ENCODE measurements at places on chromosomes 12 and 14.

GRCh38 chr12:89160716-89161123 is 191.6 kb downstream of the DUSP6 start:
- DNase-seq = no peak

- no peak for DNase-seq
Observed at GRCh38 chr14:50944647-50945413, 547 bp upstream of the PYGL start.

DNA sequence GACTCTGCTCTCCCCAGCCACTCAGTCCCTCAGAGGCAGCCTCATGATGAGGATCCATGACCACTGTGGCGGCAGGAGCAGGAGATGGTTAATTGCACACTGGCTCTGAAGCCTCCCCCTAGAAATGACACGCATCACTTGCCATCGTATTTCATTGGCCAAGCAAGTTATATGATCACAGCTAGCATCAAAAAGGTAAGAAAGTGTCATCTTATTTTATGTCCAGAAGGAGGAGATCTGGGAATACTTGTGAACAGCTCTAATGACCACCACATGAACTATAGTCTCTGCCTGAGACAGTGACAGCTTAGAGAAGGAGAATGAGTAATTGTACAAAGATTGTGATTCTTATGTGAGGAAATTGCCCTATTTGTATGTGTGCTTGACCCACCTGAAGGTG is 363.4 kb downstream of the NUAK1 start:
- DNase-seq = no peak

DNA sequence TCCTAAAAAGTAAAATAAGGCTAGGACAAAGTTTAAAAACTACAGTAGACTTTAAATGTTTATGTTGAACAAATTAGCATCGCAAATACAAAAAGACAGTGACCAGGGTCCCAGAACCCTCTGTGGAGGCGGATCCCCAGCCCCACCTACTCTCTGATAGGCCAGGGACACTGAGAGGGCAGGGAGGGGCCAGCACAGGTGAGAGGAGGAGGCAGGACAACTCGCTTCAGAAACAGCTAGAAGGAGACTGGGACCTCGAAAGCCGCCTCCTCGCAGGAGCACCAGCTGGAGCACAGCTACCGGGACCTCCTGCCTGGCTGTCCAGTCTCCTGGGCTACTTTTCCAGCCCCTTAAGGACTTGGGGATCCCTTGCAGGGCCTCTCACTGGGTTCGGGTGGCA is 992 bp downstream of the DNAH10 start:
- DNase-seq = no peak

DNA sequence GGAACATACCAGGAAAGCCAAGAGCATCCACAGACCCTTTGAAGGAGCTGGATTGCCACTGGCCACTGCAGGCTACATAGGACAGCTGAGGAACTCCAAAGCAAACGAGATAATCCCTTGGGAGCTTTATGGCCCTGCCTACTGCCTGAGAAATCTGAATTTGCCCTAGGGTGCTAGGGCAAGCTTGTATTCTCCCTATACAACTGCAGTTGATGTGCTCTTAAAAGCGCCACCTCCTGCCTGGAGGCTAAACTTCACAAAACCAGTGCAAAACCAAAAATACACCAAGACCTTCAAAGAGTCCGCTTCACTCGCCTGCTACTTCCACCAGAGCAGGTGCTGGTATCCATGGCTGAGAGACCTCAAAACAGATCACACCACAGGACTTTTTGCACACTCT is 99.6 kb upstream of the KRR1 start:
- no peak for DNase-seq

- DNase-seq = no peak
Observed at GRCh38 chr12:90233168-90234100, 524.8 kb upstream of the ATP2B1 start.

GRCh38 chr12:12892681-12893141 is 1.3 kb downstream of the GPRC5A start:
- DNase-seq = no peak

DNA sequence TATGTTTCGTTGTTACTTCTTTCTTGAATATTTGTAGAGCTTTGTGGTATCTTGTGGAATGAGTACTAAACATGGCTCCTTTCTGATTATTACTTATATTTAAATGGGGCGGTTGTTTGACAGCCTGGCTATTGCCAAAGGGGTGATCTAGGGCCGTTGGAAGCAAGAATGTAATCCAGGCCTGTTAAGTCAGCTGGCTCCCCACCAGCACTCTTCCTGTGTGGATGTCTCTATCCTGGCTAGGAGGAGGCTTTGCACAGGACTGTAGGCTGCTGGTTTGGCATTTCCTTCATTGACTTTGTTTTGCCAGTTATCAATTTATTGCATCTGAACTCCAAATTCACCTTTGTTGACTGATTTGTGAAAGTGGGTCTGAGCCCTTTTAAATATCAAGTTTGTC is 5.6 kb downstream of the FAM234B start:
- DNase-seq = no peak

DNA sequence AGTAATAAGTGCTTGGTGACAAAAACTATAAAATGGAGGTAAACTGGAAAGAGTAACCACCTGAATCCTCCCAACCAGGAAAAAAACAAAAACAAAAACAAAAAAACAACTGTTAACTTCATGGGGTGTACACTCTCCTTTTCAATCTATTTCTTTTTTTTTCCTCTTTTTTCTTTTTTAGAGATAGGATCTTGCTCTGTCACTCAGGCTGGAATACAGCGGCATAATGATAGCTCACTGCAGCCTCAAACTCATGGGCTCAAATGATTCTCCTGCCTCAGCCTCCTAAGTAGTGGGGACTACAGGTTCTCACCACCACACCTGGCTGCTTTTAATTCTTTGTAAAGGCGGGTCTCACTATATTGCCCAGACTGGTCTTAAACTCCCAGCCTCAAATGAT is 76.8 kb downstream of the PHLDA1 start:
- no peak for DNase-seq

DNA sequence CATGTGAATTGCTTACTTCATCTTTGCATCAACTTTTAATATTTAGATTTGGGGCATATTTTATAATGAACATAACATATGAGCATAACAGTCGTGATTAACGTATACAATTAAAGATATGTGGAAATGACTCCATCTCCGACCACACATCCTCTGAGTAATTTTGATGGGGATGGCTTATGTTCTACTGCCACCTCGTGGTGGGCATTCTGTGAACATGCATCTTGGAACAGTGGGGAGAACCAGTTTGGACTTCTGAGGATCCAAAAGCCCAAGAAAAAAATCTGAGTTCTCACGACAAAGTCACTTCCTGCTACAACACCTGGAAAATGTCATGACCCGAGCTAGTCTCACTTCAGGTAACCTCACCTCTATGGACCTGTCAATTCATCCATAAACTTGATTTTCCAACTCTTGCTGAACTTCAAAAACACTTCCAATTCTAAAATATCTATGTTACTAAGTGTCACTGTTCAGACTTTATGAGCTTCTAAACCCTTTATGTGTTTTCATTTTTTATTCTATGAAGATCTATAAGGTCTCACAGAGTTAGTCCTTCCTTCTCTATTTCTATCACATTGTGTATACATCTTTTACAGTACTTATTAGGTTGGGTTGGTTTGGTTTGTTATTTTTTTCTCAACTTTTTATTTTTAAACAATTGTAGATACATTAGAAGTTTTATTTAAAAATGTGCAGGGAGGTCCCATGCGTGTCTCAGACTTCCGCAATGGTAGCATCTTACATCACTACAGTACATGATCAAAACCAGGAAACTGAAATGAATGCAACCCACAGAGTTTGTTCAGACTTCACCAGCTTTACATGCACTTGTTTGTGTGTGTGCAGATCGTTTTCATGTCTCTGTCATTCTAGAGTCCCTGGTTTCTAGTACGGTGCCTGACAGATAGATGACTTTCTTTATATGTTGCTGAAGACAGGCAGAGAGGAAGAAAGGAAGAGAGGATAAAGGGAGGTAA is 38.2 kb upstream of the STAB2 start:
- peak; percentile 83 for DNase-seq

DNA sequence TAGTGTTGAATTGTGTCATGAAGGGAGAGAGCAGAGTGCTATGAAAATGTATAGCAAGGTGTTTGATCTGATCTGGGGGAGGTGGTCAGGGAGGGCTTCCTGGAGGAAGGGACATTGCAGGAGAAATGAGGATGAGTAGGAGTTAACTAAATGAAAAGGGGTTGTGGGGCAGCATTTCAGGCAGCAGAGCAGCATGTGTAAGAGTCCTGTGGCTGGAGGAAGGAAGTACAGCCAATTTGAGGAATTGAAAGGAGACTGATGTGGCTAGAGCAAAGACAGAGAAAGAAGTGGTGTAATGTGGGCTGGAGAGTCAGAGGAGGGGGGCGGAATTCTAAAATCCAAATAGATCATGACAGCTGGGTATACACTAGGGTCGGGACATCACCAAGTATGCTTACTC is 20.5 kb downstream of the NPC2 start:
- DNase-seq = no peak

- DNase-seq = no peak
Observed at GRCh38 chr12:130716969-130717366, 869 bp upstream of the RIMBP2 start.

DNA sequence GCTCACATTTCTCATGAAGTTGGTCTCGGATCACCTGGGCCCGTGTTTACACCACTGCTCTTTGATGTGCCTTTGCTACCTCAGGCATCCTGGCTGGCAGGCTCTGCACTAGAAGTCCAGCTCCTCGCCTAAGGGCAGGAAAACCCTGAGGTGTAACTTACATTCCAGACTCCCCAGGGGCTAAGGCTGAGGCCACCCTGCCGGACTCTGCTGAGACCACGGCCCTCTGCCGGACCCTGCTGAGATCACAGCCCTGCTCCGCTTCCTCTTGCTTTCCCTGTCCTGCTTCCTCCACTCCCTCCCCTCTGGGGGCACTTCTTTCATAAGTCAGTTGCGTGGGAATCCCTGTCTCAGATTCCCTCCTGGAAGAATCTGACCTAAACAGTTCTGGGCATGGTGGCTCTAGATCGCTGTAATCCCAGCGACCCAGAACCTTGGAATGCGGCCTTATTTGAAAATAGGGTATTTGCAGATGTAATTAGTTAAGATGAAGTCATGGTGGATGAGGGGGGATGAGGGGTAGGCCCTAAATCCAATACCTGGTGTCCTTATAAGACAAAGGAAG is 17.2 kb downstream of the RILPL1 start:
- no peak for DNase-seq

DNA sequence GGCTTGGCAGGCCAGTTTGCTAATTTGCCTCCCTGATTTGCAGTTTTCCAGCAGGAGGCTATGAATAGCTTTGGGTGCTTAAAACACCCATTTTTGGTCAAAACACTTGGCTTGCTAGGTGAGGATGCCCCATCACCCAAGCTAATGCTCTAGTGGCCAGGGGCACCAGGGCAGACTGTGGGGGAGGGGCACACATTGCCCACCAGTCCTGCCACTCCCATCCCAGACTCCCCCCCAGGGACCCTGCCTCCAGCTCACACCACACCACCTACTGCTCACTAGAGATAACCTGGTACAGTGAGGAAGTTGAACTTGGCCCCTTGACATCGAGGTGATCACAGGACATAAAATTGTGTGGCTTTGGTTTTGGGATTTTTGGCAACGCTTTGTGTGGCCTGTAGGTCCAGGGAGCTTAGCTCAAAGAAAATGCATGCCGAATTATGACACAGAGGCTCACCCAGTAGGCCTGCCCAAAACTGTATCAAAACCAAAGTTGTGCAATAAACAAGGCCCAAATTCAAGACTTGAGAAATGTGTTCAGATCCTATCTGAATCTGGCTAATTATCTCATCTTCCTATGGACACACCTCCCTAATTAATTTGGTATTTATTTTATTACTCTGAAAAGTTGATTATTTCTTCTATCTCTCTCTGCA is 4.3 kb downstream of the NUAK1 start:
- DNase-seq = no peak

DNA sequence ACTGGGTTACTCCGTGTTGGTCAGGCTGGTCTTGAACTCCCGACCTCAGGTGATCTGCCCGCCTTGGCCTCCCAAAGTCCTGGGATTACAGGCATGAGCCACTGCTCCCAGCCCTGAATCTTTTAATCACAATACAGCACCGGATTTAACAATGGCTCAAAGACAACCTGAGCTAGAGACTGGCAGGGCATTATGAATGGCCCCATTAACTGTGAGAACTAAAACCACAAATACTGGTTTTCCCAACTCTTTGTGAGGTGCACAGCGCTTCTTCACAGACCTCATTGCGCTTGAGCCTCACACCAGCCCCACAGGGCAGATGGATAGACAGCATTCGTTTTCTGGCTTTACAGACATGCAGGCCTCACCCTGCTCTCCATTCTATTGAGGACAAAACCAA is 107.0 kb upstream of the FKBP4 start:
- DNase-seq = no peak

- DNase-seq = no peak
Observed at GRCh38 chr14:22545842-22546721, 42.9 kb downstream of the DAD1 start.

- no peak for DNase-seq
Observed at GRCh38 chr14:79074510-79074909, 904.3 kb downstream of the NRXN3 start.

DNA sequence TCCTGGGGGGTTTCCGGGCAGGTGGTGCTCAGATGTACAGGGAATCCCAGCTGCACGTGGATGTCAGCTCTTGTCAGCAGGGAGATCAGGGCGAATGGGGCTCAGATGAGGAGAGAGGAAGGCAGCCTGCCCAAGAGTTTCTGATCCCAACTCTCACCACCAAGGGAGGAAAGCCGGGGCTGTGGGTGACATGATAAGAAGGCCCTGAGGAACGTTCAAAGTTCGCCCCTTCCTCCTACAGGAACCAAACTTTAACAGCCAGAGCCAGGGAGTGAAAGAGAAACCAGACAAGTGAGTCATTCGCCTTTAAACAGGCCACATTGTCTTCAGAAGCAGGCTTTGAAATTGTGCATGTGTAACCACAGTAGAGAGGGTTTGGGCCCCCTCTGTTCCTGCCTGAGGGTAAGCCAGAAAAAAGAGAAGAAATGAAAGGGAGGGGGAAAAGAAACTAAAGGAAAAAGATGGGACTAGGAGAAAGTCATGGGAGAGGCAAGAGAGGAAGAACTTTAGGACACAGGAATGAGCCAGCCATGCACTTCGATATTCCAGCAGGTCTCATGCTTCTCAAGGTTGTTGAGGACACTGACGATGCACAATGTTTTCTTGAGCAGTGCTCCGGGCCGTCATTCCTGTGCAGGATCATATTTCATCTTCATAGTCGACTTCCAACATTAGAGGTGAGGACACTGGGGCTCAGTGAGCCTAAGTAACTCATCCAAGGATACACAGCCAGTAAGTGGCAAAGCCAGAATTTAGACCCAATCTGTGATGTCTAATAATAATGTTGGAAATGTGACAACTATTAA is 691.4 kb upstream of the TBX3 start:
- no peak for DNase-seq

- DNase-seq = no peak
Observed at GRCh38 chr12:116710370-116711150, 27.3 kb downstream of the SPRING1 start.

Data from NCI-H1417 treated with DMSO at 0.1 percent for 48 hours (cell line).